ENCODE measurements at places on chromosomes 5 and 9.

DNA sequence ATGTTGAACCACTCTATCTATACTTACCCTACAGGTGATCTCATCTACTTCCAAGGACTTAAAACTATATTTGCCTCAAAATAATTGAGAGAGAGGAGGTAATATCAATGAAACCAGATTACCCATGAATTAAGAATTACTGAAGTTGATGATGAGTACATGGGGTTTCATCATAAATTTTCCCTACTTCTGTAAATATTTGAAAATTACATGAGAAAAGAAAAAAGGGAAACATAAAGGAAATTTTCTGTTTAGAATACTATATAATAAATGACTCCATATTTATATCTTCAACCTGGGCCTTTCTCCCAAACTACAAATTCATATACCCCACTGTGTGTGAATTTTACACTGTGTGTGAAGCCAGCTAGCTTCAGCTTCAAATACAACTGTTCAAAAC is 2.6 kb downstream of the TSTD2 start:
- no peak for DNase-seq

DNA sequence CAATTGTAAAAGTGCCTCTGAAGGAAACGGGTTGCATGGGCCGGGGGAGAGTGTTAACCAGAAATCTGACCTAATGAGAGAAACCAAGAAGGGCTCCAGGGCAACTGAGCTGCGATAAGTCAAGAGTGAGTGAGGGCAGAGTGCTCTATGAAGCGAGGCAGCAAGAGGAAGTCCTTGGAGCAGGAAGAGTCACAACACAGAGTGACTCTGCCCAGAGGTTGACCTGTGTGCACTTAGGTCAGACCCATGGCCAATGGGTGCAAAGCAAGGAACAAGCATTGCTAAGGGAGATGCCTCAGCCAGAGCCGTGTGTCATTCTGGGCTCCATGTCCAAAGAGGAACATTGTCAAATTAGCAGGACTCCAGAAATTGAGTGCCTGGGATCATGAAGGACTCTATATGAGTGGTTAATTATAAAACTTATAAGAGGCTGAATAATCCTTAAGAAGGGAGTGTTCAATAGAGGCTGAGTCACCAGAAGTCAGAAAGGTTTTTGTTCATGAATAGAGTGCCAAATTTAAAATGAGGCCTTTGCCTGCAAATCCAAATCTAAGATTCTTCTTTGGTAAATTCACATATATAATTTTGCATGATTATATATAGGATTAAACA is 438.5 kb downstream of the MED10 start:
- no peak for DNase-seq

DNA sequence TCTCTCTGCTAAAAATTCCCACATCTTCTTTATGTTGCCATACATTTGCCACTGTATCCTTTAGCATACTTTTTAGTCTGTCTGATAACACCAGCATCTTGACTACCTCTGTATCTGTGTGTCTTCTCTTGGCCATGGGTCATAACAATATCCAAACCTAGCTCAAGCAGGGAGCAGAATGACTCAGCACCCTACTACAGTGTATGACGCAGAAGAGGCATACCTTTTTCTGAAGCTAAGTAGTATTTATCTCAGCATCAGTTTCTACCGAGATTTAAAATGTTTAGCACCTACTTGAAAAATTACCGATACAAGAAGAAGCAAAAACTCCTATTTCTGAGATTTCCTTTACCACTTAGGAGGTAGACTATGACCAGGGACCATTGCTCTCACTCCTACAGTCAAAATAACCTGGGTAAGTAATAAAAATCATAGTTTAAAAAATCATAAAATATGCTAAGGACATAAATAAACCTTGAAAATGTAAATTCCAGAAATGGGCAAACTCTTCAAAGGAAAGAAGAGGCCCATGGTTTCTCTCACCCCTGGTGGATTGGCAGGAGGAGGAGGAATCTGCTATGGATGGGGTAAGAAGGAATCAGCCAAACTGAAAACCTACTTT is 286.5 kb downstream of the MAST4 start:
- peak; percentile 80 for DNase-seq

DNA sequence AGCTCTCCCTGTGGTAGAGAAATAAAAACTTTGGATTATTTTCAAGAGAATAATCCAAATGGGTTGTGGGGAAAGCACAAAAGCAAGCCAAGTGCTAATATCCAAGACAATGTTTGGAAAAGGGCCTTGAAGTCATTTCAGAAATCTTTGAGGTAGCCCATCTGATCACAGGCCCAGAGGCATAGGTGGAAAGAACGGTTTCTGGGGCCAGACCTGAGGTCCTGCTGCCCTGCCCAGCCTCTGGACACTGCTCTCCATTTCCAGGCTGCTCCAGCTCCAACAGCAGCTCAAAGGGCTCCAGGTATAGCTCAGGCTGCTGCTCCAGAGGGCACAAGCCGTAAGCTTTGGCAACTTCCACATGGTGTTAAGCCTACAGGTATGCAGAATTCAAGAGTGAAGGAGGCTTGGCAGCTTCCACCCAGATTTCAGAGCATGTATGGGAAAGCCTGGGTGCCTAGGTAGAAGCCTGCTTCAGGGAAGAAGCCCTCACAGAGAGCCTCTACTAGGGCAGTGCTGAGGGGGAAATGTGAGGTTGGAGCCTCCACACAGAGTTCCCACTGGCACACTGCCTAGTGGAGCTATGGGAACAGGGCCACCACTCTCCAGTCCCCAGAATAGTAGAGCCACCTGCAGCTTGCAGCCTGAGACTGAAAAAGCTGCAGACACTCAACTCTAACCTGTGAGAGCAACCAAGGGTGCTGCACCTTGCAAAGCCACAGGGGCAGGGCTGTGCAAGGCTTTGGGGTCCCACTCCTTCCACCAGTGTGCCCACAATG is 133.1 kb downstream of the PIK3R1 start:
- no peak for DNase-seq

GRCh38 chr5:146042628-146043279 is 62.6 kb downstream of the PLAC8L1 start:
- DNase-seq = peak; percentile 66

DNA sequence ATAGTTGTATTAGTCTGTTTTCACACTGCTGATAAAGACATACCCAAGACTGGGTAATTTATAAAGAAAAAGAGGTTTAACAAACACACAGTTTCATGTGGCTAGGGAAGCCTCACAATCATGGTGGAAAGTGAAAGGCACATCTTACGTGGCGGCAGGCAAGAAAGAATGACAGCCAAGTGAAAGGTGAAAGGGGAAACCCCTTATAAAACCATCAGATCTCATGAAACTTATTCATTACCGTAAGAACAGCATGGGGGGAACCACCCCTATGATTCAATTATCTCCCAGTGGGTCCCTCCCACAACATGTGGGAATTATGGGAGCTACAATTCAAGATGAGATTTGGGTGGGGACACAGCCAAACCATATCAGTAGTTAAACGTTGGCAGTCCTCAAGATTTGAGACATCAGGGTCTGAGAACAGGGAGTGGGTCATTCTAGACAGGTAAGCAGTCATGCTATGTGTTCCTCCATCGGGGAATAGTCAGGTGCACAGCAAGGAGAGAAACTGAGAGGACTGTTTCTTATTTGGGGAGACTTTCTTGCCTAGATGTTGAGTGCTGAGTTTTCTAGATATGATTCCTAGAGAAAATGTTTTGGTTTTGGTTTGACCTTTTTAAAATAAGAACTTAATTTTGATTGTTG is 45.8 kb upstream of the ENTREP1 start:
- DNase-seq = no peak

DNA sequence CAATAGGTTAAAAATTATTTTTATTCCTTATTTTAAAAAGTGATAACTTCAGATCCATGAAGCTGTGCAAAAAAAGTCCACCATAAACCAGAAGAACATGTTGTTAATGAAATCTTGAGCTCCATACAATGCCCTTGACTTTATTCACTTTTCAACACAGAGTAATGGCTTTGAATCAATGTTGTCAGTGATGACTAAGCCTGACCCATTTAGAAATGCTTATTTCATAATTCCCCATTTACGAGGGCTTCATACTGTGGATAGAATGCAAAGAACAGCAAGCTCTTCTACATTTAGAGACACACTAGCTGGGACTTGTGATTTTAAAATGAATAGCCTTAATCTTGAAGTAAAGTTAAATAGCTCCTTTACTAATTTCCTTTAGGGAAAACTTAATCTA is 25.7 kb upstream of the IL9 start:
- peak; percentile 64 for DNase-seq

DNA sequence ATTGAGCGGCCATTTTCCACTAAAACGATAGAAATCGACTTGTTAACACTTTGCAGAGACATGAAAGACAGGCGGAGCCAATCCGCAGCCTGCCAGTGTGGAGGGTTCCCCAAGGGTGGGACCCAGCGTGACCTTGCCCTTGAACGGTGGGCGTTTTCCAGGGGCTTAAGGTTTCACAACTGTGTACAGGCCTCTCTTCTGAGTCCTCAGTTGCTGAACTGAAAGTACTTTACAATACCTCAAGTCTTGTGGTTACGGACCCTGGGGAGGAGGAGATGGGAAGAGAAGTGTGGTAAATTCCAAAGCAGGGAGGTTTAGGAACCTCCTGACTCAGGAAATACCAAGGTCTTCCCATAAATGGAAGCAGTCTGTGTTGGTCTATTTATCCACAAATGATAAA is 68.2 kb upstream of the CKMT2 start:
- DNase-seq = peak; percentile 13

GRCh38 chr5:88664645-88665044 is 218.3 kb downstream of the MEF2C start:
- no peak for DNase-seq

DNA sequence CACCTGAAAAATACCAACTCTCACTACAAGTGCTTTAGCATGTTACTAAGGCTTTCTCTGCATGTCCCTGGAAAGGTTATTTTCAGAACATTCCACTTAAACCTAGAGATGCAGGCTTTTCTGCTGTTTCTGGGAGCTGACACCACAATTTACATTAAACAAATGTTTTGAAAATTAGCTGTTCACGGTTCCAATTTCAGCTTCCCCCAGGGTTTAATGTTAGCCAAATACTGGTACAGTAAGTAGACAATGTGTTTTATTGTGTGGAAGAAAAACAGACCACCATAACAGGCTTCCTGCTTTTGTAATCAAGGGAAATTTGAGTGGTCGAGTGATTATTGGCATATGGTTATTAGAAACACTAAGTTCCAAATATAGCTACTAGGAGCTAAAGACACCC is 32.0 kb downstream of the MACROH2A1 start:
- no peak for DNase-seq

DNA sequence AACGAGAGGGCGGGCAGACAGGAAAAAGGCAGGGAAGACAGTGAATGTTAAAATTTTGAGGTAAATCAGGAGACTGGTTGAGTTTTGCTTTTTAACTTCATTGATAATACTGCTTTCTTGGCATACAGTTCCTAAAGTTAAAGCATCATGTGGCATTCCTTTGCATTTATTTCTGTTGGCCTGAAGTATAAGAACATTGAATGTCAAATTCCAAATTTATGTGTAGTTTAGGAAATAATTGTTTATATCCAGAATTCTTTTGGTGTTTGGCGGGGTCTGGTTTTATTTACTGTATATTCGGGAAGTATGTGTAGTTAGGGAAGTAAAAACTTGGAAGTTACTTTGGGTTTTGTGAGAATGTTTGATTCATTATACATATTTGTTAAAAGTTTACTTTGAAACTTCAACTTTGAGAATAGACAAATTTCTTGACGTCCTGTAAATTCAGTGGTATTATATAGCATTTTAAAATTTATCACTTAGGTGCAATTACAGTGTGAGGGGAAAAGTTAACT is 83.2 kb downstream of the PTPDC1 start:
- DNase-seq = no peak

- DNase-seq = peak; percentile 35
Measured at GRCh38 chr9:104858271-104858670, 69.7 kb downstream of the ABCA1 start.

DNA sequence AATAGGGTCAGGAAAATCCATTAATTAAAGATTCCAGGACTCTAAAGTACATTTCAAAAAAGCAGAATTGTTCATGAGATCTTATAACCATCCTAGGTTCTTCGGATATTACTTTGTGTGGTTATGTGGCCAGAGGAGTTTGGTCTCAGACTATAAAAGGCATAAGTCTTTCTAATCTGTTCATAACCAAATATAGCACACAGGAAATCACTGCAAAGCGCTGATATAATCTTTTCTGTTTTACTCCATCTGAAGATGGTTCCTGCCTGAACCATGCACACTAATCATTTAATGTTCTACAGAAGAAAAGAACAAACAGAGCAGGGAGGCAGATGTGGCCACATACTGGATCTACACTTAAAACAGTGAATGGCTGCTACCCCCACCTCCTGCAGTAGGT is 182.8 kb downstream of the SEMA5A start:
- DNase-seq = no peak

Data from fibroblast of pulmonary artery (primary cell).